D341Med (cell line): ENCODE measurements at places on chromosomes 2 and 18.
A peak's percentile ranks its signal among the peaks of the same experiment; 100 is the strongest.

DNA sequence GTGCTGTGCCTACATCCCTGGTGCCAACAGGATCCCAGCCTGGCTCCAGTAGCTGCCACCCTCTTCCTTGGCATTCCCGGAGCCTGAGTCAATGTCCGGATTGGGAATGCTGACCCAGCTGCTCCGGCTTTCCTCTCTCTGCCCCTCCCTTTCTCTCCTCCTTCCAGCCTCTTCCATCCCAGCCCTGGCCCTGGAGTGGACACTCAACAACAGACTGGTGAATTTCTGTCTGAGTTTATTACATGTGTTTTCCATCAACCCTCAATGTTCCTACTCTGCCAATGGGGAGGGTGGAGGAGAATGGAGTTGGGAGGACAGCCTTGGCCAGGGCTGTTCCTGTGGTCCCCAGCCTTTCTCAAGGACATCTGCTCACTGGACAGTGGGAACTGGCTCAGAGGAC lies 917 bp upstream of the PRKAG3 start:
- DNase-seq = no peak

DNA sequence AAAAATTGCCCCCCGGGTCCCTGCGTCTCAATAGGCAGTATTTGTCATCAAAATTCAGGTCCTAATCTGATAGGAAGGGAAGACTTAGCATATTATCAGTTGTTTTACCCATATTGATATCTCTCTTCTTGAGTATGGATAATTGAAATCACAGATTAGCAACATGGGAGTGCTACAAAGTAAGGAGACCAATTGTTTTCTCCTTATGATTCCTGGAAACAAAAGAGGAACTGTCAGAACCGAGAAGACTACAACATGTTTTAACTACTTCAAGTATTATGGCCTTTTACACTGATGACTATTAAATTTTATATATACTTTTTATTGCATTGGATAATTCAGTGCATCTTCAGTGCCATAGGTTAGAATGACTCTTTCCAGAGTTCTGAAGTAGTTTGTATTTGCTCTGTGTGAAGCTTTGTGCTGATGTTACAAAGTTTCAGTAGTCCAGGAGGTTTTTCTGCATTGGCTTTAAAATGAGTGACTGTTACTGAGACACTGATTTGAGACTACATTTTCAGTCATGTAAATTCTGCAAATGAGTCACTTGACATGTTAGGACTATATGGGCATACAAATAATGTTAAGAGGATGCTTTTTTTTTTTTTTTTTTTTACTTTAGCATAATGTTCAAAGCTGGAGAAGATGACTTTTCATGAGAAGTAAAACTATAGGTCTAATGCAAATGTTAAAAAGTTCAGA lies 19.7 kb upstream of the TLK1 start:
- DNase-seq = no peak

DNA sequence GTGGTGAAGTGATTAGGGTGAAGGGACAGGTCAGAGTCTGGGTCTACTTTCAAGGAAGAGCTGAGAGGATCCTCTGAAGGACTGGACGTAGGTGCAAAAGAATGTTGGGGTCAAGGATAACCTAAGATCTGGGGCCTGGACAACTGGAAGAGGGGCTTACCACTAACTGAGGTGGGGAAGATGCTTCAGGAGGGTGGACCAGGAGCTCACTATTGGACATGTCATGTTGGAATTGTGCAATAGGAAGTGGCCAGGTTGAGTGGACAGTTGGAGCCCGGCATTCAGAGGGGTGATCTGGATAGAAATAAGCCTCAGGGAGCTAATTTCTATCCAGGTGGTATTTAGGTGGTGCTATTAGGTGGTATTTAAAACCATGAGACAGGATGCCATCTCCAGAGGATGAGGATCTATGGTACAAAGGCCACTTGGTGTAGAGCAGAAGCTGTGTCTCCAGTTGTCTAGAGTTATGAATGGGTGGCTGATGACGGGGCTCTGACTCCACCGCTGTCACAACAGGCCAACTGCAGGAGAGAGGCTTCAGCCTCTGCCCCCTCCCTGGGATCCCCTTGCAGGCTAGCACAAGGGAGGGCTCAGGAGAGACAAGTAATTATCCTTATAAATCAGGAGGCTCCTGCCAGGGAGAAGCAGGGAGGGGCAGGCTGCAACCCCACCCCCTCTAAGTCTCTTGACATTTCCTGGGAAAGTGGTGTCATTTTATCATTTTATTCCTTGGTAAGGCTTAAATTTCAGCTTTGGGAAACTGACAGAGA lies 158.0 kb downstream of the SMAD7 start:
- DNase-seq = no peak

- DNase-seq = no peak
These were observed 1.1 kb downstream of the MREG start for GRCh38 chr2:216012133-216012829.

GRCh38 chr2:178448968-178449661 lies 1.9 kb downstream of the PRKRA start:
- no peak for DNase-seq

DNA sequence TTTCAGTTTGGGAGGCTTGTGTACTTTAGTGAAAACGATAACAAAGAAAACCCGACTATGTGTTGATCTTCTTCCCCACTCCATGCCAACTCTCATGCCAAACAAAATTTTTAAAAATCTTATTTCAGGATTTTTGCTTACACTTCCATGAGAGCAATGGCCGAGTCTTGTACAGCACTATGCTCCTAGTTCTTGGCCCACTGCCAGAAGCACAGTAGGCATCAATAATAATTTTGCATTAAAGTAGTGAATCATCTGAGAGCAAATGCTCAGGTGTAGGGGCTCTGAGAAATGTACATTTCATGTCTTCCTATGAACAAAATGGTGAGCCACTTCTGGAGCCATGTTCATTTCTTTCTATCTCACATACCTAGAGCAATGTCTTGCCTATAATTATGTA lies 62.2 kb downstream of the MAP3K19 start:
- no peak for DNase-seq

GRCh38 chr2:199956062-199956380 lies 639 bp downstream of the MAIP1 start:
- no peak for DNase-seq

- no peak for DNase-seq
These were observed 1.3 kb downstream of the RNPEPL1 start for GRCh38 chr2:240569523-240569997.

DNA sequence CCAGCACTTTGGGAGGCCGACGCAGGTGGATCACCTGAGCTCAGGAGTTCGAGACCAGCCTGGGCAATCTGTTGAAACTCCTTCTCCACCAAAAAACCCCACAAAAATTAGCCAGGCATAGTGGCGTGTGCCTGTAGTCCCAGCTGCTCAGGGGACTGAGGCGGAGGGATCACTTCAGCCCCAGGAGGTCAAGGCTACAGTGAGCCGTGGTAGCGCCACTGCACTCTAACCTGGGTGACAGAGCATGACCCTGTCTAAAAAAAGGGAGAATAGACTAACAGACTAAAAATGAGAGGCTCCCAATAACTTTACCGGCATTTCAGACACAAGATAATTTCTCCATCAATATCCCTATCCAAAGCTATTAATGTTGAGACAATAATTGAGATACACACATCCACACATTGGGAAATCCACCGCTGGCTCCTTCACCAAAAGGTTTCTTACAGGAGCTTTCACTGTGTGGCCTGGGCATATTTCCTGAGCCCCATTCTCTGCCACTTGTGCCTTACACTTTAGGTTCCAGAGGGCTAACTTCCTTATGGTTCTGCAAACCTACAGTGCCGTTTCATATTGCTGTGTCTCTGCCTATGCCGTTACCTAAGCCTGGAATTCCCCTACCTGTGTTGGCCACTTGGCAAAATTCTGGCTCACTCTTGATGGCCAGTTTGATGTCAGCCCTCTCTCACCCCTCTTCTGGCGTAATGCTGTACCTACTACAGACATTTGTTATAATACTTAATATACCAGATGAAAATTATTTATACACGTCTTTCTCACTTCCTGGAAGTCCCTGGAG lies 115.8 kb upstream of the ZFP36L2 start:
- DNase-seq = no peak

DNA sequence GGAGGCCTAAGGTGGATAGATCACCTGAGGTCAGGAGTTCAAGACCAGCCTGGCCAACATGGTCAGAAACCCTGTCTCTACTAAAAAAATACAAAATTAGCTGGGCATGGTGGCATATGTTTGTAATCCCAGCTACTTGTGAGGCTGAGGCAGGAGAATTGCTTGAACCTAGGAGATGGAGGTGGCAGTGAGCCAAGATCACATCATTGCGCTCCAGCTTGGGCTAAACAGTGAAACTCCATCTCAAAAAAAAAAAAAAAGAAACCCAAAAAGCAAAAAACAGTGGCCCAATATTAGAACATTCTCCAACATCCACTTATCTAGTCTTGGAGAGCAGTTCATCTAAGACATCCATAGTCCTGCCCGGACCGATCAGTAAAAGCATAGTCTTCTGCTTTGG lies 260.4 kb downstream of the MREG start:
- DNase-seq = no peak

DNA sequence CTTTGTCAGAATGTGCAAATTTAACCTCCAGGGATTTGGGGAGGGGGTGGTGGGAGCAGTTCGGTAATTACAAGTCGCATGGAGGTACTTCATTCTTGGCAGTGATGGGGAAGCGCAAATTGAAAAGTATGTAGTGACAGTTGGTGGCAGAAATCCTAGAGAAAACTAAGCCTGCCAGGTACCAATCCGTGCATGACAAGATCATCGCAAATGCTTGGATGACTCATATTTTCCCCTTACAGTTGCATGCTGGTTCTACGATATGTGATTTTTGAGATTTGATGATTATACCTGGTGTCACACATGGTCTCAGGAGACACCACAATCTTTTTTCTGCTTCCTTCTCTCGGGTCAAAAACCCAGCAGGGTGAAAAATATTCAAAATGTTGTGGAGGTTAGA lies 479.7 kb upstream of the ID2 start:
- DNase-seq = no peak

DNA sequence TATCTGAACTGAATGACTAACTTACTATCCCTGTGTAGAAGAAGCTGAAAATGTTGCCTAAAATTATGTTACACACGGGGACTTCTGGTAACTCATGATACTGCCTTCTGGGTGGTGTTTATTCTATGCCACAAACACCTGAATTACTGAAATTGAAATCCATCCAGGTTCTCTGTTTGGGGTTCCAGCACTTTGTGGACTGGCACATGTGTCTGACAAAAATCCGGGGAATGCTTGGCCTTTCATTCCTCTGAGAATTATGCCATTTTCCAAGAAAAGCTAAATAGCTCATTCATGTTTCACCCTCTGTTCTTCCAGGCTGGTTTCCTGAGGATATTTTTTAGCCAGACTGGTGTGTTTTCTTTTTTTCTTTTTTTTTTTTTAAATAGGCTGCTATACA lies 59.5 kb upstream of the POU3F3 start:
- DNase-seq = no peak

DNA sequence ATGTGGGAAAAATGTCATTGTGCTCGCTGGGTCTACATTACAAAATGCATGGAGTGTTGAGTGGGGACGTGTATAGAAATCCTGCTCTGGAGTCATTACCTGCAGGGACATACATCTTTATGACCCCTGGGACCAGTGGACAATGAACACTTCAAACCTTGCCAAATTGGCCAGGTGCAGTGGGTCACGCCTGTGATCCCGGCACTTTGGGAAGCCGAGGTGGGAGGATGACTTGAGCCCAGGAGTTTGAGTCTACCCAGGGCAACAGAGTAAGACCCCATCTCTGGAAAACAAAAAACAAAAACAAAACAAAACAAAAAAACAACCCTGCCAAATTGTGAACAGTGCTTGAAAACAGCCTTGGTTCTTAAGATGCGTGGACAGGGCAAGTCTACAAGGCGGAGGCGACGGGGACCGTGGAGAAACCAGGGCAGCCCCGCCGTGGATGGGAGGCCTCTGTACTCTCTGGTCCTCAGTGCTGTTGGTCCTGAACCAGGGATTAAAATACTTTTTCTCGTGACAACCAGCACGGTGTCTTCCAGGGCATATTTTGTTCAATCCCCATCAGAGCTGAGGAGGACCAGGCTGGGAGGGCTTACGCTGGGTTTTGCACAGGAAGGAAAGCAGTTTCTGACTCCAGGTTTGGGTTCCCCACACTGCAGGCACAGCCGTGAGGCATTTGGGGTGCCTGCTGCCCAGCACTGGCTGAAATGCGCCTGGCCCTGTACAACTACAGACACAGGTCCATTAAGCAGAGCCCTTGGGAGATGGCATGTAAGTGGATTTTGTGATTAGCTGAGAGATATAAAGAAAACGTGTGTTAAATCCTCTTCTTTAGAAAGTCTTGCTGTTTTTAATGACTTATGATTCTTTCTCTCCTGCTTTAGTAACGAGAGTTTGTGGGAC lies 13.7 kb downstream of the COLEC11 start:
- DNase-seq = peak; percentile 40

- peak; percentile 91 for DNase-seq
These were observed at the start of gene DNER for GRCh38 chr2:229714080-229714735. Gene DNER, minus strand, starts transcription at chr2:229714555. Its CDS starts 132 bp downstream, at chr2:229714423.

GRCh38 chr2:228180181-228181097 lies 1.0 kb downstream of the SPHKAP start:
- peak; percentile 20 for DNase-seq

GRCh38 chr2:136116151-136116812 lies 1.7 kb downstream of the CXCR4 start:
- peak; percentile 41 for DNase-seq

- no peak for DNase-seq
These were observed 104.3 kb downstream of the TTC27 start for GRCh38 chr2:32732120-32732519.

- no peak for DNase-seq
These were observed 11.2 kb downstream of the EFR3B start for GRCh38 chr2:25053041-25053440.

- no peak for DNase-seq
These were observed 128.0 kb upstream of the MSH6 start for GRCh38 chr2:47654790-47655562.

DNA sequence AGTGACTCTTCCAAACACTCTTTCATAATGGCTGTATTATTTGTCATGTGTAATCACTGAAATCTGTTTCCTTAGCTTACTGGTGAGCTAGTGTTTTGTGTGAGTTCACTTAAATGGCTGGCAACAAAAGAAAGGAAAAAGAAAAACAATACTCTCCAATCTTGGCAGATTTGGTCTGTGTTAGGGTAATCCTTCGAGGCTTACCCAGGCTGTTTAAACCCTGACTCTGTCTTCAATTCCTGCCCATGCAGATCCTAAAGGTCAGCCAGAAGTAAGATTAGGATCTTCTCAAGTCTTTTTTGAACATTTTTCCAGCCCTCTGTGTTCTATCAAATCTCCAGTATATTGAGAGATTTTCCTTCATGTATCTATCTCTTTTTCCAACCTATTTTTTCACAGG lies 85.3 kb downstream of the CCDC178 start:
- no peak for DNase-seq

DNA sequence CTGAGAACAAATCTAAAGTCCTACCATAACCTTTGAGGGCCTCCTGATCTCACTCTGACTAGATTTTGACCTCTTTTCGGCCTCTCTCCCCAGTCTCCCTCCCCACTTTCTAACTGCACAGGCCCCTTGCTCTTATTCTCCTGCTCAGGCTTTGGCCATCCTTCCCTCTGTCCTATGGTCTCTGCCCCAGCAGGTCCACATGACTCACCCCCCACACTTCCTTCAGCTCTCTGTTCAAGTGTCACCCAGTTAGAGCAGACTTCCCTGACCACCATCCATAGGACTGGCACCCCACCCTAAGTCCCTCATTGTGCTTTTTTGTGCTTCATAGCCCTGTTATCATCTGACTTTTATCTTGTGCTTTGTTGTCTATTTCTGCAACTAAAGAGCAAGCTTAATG lies 41.2 kb upstream of the NT5C1B start:
- no peak for DNase-seq
